Omental fat pad (tissue), 4 donors: ENCODE measurements at places on chromosomes 1 and 21.

GRCh38 chr1:160797861-160798273 is 1.9 kb downstream of the LY9 start:
- DNase-seq: no peak

- no peak for DNase-seq
Measured at GRCh38 chr1:70210820-70211219, 5.4 kb upstream of the LRRC40 start.

DNA sequence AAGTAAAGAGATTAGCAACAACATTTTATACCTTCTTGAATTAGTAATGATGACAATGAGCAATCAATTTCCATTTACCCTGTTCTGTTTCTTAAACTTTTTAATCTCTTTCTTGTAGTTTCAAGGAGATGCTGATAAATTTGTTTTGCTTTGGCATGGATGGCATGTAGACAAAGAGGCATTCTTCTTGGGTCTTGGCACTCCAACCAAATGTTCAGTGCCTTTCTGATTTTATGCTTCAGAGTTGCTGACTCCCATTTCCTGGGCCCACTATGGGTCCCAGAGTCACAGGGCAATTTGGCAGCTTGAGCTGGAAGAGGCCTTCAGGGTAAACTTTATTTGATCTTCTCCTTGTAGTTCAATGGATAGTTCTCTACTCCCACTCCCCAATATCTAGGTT is 42.1 kb upstream of the OSBPL9 start:
- DNase-seq: no peak

DNA sequence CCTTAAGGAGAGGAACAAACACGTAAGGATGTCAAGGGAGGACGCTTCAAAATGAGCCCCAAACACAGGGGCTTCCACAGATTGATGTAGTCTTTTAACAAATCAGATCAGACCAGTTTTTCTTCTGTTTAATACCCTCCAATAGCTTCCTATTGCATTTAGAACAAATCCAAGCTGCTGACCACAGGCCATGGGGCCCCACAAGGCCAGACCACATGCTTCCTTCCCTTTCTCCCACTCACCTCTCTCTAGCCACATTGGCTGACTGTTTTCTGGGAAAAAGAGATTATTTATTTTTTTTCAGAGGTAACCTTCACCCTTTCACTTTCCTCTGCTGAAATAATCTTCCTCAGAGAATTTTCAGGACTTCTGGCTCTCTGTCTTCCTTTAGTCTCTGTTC is 380.6 kb downstream of the SIPA1L2 start:
- no peak for DNase-seq

DNA sequence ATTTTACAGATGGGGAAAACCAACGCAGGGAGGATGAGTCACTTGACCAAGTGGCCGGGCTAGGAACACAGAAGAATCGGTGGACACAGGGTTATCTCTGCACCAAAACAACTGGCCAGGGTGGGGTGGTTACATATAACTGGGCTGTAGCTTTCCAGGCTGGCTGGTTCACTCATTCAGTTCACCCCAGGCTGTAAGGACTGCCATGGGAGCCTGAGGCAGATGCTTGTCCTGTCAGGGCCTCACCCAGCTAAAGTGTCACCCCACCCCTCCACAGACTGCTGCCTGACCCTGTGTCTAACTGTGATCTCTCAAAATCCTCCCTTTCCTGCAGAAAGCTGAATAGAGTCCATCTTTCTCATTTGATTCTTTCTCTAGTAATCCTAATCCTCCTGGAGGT is 387.3 kb downstream of the RYR2 start:
- DNase-seq: no peak

GRCh38 chr1:171805395-171806115 is 24.1 kb downstream of the METTL13 start:
- no peak for DNase-seq

DNA sequence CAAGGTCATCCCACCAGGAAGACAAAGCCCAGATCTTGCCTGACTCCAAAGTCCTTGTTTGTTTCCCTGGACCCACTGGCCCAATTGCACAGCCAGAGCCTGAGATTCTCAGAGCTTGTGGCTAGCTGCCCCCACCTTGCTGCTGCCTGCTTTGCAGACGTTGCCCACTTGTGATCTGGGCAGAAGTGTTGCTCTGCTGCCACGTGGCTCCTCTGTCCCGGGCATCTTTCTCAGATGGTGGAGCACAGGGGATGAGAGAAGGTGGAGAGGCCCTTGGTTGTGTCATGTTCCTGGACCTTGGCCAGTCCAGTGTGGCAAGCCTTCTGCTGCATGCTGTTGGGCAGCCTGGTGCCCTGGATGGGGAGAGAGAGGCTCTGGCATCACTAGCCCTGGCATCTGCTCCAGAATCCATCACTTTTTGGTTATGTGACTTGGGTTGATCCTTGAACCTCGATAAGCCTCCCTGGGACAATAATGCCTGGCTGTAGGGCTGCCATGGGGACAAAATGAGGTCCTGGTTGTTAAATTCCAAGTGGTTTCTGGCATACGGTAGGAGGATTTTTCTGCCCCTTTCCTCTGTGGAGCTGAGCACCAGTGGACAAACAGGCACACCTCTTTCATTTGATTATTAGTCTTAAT is 1.5 kb upstream of the NR0B2 start:
- no peak for DNase-seq

- no peak for DNase-seq
Measured at GRCh38 chr1:235108876-235109275, 19.8 kb downstream of the TOMM20 start.

DNA sequence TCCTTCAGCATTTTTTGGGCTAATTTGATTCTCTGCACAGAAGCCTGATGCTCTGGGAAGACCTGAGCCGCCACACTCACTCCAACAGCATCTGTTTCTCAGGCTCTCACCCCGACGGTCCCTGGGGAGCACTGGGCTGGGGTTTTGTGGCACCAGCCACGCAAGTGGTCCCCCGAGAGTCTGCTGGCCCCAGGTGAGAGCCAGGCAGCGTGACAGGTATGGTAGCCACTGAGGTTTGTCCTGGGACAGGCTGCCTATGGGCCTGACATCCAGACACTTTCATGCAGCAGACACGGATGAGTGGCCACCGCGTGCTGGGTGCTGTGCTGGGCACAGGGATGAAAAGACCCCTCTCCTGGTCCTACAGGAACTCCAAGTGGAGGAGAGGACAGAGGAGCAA is 11.0 kb downstream of the AJAP1 start:
- no peak for DNase-seq

DNA sequence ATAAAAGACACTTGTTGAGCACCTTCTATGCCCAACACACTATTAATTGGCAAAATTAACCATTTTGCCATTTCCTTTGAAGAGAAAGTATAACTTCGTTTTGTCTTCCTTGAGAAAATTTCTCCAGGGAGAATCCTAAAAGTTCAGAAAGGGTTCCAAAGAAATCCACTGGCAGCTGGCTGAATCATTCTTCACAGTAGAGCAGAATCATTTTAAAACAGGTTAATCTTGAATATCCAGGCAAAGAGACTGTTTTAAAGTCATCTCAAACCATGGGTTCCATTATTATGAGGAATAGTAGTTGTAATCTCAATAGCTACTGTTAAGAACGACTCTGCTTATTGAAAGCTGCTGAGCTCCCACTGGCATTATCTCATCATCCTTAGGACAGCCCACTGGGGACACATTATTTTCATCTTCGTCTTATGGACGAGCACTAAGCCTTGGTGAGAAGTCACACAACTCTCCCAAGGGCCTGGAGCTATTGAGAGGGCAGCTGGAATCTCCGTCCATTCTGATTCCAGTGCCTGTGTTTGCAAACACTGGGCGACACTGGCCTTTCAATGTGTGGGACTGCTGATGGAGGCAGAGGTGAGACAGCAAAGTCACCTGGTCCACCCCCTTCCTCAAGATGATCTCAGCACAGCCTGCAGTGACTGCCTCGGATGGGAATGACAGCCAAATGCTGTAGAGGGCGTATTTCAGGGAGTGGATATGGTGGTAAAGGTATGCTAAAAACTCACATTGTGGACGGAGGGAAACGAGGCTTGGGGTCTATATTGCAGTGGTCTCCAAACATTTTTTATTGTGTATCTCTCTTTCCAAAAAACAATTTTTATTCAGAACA is 15.3 kb upstream of the PGBD5 start:
- DNase-seq: no peak

DNA sequence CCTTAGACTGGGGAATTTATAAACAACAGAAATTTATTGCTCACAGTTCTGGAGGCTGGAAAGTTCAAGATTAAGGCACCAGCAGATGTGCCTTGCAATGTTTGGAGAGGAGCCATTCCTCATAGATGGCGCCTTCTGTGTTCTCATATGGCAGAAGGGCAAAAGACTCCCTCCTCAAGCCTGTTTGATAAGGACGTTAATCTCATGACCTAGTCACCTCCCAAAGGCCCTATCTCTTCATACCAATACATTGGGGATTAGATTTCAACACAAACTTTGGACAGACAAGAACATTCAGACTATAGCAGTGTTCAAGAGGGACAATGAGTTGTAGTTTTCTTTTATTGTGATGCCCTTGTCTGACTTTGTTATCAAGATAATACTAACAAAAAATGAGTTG is 34.3 kb downstream of the PSMG1 start:
- DNase-seq: no peak

DNA sequence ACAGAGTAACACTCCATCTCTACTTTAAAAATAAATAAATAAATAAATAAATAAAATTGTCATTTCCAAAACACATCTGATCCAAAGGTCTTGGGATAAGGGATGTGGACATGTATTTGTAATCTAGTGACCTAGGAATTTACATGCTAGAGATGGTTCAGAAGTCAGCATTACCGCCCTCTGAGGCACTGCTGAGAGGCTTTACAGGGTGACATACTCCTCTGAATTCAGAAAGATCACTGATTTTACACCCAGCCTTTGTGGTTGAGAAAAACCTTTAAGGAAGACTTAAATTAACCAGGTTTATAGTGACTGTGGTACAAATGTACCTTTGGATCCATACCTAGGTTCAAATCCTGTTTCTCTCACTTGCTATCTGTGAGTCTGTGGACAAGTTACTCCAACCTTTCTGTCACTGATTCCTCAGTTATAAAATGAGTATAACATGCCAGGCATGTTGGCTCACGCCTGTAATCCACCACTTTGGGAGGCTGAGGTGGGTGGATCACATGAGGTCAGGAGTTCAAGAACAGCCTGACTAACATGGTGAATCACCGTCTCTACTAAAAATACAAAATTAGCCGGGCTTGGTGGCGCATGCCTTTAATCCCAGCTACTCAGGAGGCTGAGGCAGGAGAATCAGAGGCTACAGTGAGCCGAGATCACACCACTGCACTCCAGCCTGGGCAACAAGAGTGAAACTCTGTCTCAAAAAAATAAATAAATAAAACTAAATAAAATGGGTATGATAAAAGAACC is 20.1 kb downstream of the OSBPL9 start:
- no peak for DNase-seq

GRCh38 chr1:168829876-168830275 is 100.9 kb upstream of the DPT start:
- DNase-seq: no peak

DNA sequence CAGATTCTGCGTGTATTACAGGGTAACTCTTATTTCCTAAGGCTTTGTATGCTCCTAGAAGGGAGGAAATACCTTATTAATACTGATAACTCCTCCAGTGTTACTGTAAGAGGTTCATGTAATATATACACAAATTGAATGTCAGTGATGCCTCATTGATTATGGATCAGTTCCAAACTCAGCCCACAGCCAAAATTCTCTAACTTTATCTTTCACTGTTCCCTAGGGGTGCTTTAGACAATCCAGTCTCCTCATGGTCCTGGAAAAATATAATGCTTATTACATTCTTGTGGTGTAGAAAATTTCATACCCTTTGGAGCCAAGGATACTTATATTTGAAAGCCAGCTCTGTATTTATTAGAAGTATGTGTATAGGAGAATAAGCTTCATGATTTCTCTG is 73.0 kb downstream of the NGF start:
- DNase-seq: no peak

GRCh38 chr1:168086438-168086837 is 50.3 kb downstream of the GPR161 start:
- no peak for DNase-seq

GRCh38 chr1:44071461-44071860 is 40.2 kb upstream of the SLC6A9 start:
- DNase-seq: no peak

DNA sequence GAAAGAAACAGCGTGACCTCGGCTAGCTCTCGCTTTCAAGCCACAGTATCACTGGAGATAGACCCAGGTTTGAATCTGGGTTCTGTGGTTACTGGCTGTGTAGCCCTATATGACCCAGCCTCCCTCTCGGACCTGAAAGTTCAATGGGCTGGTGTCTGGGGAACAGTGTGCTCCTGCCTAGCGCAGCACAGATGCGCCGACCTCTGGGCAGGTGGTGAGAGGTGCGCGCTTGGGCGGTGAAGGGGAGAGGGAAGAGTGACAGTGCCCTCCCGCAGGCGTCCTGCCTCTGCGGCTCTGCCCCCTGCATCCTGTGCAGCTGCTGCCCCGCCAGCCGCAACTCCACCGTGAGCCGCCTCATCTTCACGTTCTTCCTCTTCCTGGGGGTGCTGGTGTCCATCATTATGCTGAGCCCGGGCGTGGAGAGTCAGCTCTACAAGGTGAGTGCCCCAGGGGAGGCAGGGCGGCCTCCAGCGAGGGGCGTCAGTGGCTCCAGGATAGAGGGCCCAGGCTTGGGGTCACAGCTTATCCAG is 10.5 kb downstream of the SERINC2 start:
- no peak for DNase-seq

GRCh38 chr1:89451011-89451410 is 73.6 kb upstream of the LRRC8B start:
- no peak for DNase-seq

DNA sequence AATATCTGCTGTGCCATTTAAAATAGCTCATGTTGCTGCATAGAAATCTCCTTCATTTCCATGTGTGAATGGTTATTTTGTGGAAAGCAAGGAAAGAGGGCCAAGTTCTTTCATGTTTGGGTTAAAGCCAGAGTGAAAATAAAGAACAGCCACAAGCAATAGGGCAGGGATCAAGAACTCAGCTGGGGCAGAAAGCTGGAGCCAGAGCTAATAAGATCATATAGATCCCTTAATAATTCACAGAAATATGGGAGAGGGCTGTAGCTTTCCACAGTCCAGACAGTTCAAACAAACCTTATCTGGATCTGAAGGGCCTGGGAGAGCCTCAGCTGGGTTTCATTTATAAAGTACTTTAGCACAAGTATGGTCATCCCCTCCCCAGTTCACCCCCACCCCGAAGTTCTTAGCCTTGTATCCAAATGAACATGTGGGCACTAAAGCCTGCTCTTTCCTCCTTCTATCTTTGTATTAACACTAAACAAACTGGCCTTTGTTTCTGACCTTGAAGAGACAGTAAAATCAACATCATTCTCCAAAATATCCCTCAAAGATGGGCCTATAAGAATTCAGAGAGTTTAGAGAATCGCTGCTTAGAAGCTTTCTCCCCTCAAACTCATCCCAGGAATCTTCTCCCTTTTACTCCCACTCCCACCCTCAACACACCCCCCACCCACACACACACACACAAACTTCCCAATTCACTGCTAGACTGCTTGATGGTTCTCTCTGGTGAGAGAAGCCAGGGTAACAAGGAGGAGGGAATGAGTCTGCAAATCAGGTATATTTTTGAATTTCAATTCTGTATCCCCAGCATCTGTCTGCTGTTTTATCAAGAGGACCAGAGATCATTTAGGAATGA is 41.7 kb downstream of the UTP25 start:
- DNase-seq: no peak

GRCh38 chr1:230972855-230973271 is 5.8 kb downstream of the TTC13 start:
- DNase-seq: no peak

- DNase-seq: no peak
Measured at GRCh38 chr21:35134309-35134708, 85.2 kb upstream of the RUNX1 start.
